Psoas muscle (tissue), 8 donors: ENCODE measurements at places on chromosomes 6 and 20.

GRCh38 chr6:160733050-160733646, 31.1 kb downstream of the PLG start:
- DNase-seq = no peak

GRCh38 chr6:90583836-90584481, 2.9 kb downstream of the MAP3K7 start:
- no peak for DNase-seq

DNA sequence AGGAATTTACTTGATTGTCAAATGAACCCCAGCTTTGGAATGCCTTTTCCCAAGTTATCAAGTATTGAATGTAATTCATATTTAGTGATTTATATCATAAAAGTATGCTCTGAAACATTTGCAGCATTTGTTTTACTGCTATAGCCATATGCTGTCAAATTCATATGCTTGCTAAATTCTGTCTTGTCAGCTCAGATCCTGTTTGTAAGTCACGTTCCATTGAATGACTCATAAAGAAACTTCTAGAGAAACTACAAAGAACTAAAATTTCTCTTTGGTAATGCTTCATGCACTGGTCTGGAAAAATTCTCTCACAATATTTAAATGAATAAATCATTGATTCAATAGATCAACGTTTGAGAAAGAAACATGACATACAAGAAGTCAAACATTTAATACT, 445.9 kb downstream of the PHF3 start:
- no peak for DNase-seq

- DNase-seq = no peak
Measured at GRCh38 chr6:86825436-86825835, 111.9 kb upstream of the HTR1E start.

DNA sequence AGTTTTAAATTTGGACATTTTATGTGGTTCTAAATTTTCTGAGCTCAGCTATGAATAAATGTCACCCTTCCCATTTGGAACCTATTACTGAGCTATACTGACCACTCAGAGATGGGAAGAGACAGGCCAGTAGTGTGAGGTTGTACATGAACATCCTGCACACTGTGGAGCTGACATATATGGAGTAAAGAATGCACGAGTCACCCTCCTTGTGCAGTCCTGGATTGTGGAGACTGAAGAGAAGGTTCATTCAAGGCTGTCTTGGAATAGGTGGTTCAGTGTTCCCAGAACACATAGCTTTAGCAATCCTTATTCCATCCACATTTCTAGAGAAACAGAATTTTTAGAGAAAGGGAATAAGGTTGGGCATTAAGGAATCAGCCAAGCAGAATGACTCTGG, 50.3 kb upstream of the OGFRL1 start:
- DNase-seq = no peak

GRCh38 chr6:164344801-164345291, 930.3 kb downstream of the QKI start:
- no peak for DNase-seq

GRCh38 chr20:4169360-4170190, 154.2 kb upstream of the RNF24 start:
- no peak for DNase-seq

DNA sequence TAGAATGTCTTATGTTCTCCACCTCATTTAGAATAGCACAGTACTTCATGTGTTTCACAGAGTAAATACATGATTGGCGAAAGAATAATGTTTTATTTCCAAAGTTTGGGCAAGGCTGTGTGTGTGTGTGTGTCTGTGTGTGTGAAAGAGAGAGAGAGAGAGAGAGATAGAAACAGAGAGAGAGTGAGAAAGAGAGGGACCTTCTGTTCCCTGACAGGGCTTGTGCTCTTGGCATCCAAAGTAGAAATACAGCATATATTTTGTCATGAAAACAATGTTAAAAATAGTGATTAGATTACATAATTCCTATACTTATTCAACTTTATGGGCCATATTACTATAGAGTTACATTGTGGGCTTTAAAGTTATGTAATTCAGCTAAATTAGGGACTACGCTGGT, 201.2 kb downstream of the KIF6 start:
- DNase-seq = no peak

DNA sequence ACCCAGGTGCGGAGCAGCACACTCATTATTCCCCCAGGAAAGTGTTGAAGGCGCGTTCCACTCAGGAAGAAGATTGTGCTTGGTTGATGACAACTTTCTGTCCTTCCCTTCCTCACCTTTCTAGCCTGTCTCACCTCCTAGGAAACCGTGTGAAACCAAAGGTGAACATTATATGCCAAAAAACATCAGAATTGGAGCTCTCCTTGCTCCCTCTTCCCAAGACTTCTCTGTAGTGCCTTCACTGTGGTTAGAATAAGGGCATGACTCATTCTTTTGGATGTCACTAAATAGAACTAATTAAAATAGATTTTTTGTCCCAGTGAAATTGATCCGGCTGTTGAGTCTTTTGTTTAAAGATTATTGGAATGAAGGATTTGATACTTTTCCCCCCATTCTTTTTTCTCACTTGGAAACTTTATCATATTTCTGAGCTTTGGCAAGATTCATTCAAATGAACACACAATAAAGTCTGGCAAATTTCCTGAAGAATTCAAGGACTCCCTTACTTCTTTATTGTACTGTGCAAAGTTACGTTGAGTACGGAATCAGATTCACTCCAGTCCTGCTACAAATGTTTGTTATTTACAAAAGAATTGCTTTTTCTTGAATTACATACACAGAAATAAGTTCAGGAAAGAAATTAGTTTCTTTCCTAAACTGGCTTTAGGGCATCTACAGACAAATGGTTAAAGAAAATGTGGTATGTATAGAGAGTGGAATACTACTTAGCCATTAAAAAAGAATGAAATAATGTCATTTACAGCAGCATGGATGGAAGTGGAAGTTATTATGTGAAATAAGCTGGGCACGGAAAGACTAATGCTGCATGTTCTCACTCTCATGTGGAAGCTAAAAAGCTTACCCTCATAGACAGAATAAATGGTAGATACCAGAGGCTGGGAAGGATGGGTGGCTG, 142.8 kb upstream of the AKAP12 start:
- DNase-seq = no peak

DNA sequence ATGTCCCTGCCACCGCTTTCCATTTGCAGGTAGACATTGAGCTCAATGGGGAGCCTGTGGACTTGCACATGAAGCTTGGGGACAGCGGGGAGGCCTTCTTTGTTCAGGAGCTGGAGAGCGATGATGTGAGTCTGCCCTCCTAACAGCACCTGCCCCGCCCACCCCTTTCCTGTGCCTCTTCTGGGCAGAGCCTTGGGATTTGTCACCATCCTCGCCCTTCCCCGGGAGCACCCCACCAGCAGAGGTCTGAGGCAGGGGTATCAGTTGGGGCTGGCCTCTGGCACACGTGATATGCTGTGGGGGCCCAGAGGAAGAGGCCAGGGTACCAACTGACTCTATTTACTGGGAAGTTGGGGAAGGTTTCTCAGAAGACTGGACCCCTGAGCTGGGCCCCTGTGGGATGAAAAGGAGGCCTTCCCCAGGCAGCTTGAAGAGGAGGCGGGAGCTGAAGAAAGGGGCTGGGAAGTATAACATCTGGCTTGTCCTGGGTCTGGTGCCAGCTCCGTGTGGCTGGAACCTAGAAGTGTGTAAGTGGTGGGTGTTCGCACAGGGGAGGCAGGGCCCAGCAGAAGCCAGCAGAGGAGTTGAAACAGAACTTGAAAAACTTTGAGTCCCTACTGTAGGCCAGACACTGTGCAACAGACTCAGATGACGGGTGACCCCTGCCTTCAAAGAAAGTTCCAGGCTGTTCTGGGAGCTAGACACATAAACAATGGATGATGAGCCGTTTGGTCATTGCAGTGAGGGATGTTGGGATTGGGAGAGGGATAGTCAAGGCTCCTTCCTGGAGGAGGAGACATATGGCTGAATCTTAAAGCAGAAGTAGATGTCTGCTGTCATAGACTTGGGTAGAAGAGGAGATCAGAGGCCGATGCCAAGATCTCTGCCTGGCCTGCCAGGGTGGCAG, 7.2 kb downstream of the LPIN3 start:
- DNase-seq = no peak

- DNase-seq = no peak
Measured at GRCh38 chr6:15301179-15302006, 55.5 kb downstream of the JARID2 start.

DNA sequence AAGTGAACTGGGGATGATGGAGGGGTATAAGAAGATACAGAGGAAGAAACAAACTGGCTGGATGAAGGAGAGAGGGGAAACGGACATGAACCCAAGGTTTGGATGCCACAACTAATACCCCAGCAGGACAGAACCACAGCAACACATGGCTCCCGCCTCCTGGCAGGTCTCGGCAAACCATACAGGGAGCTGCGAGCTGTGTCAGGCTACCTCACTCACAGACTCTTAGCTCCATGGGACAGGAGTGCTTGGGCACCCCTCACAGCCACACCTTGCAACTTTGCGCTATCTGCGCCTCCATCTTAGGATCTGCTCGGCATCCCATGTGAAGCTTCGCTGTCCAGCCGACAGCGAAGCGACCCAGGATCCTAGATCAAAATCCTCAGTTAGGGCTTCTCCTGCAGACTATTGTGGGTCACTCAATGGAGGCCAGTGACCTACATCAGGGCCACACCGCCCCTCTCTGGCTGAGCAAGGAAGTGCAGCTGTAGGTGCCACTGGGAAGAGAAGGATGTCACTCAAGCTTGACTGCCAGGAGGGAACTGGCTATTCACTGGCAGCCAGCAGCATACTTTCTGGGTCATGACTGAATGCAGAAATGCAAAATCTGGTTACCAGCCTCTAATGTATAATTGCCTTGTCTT, 174.4 kb upstream of the RIN2 start:
- peak; percentile 84 for DNase-seq
